Effector CD4-positive, alpha-beta T cell (primary cell): ENCODE measurements at places on chromosomes 6 and 20.

GRCh38 chr6:154386848-154387717 is 30.5 kb upstream of the IPCEF1 start:
- no peak for DNase-seq

DNA sequence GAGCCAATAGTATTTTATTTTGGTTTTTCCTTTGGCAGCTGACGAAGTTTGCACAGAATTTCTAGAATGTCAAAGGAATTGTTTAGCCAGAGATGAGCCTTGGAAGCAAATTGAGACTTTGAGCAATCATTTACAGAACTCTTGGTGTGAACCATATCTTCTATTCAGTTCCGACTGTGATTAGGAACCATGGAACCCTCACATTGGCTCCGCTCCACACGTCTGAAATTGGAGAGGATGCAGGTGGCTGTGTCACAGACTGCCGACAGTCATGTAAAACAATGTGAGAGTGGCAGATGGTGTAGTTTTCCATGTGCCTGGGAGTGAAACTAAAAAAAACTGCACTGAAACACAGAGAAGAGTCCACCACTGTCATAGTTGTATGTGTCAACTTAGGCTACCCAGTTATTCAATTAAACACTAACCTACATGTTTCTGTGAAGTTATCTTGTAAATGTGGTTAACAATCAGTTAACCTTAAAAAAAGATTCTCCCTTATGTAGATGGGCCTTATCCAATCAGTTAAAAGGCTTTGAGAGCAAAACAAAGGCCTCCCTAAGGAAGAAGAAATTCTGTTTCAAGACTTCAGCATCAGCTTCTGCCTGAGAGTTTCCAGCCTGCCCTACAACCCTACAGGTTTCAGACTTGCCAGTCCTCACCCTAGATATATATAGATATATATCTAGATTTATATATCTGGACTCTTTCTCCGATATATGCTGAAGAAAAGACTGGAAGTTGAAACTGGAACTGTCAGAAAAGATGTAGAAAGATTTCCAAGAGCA is 3.3 kb upstream of the HMGN4 start:
- no peak for DNase-seq

DNA sequence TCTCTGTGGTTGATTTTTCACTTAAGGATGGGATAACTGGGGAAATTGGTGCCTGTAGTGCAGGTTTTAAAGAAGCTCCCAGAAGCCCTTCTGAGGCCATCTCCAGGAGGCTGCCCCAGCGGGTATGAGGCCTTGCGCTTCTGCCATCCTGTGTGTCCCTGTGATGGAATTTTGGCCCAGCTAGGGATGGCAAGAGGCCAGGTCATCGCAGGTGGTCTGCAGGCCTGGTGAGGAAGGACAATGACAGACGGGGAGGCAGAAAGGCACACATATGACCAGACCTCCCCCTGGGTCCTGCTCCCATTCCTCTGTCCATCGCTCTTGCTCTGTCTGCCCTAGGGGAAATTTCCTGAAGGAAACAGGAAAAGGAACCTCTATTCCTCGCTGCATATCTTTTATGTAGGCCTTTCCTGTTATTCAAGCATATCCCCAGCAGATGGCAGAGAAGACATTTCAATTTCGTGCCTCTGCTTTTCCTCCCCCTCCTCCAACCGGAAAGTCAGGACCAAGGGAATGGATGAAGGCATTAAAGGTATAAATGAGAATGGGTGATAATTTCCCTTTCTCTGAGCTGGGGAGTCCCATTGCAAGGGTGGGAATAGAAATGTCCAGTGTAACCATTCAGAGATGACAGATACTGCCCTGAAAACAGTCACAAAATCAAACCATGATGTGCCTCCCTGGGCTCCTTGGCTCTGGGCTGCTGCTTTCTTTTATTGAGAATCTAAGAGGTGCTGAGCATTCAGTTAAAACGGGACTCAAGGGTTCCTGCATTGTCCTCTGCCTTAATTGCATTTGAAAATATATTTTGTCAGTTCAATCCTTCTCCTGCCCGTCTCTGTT is 17.6 kb upstream of the HLA-F start:
- DNase-seq = no peak

- DNase-seq = no peak
Measured at GRCh38 chr6:159989492-159990480, 20.9 kb downstream of the IGF2R start.

DNA sequence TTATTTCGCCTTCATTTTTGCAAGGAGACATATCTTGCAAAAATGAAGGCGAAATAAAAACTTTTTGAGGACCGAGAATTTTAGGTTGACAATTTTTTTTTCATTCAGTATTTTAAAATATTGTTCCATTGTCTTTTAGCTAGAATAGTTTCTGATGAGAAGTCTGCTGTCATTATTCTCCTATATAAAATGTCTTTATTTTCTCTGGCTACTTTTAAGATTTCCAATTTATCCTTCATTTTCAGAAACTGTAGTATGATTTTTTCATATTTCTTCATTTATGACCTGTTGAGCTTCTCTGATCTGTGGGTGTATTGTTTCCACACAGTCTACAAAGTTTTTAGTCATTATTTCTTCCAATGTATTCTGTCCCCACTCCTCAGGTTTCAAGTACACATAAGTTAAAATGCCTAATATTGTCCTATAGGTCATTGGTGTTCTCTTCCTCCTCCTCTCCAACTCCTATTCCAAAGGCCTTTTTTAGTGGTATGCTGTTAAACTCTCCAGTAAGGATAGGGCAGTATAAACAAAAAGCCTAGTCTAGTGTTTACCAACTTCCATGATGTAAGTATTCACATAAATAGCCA is 15.7 kb downstream of the AHI1 start:
- DNase-seq = no peak

GRCh38 chr6:12666886-12667285 is 49.7 kb upstream of the PHACTR1 start:
- no peak for DNase-seq

DNA sequence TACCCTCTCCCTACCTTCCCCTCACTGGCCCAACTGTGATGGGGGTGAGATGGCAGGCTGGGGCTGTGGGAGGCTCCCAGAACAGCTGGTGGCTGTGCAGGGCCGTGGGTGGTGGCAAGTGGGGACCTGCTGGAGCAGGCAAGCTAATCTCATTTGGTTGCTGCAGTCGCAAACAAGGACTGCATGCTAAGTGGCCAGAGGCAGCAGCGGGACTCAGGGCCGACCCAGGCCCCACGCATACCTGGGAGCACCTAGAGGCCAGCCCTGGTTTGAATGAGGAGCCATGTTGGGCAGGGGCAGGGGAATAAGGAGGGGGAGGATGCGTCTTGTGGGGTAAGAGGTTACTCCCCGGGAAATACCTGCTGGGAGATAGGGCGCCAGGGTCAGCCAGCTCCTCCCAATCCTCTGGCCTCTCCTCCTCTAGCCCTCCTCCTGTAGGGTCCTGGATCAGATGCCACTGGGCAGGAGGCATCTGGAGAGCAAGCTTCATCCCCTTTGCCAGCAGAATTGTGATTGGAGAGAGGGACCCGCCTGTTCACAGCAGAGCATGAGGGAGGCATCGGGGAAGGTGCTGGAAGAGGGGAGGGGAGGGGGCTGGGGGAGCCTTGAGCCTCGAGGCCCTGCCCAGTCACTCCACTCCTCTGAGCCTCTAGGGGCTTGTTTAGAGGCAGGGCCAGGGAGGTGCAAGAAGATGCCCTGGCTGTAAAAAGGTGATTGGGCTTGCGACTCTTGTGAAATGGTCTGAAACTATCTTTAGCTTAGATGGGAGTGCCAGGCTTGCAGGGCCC is 24.3 kb upstream of the CDH22 start:
- no peak for DNase-seq

GRCh38 chr6:127118298-127119101 is at the start of gene RSPO3:
Gene RSPO3 (plus strand): TSS chr6:127118671. CDS start chr6:127119193, 522 bp downstream.
- no peak for DNase-seq

- DNase-seq = no peak
Measured at GRCh38 chr6:125287718-125288117, 14.0 kb downstream of the HDDC2 start.
